ENCODE measurements at places on chromosomes 1 and 21.

- no peaks in the 10 kb centered on the region for H3K4me1 ChIP-seq
- H3K27me3 ChIP-seq = peaks cover 23% of the 10 kb centered on the region
- DNase-seq = no peak
- no peaks in the 10 kb centered on the region for H3K36me3 ChIP-seq
- H3K4me3 ChIP-seq = no peak overlapping the region
- no peak overlapping the region for H3K27ac ChIP-seq
These were observed 108.0 kb upstream of the TRABD2B start for GRCh38 chr1:48105165-48105564.

DNA sequence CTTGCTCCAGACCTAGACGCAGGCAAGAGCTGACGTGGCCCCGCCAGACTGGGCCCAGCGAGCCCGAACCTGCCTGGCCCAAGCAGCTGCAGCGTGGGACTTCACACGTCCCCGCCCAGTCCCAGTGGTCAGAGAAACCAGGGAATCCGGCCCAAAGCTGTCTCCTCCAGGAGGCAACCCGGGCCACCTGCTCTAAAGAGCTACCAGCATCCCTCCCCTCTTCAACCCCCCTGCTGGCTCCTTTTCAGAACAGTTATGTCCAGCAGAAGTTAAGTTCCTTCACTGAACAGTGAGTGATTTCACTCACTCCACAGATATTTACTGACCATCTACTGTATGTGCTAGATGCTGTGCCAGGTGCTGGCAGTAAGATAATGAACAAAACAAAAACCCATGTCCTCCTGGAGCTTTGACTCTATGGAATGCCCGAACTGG is 2.1 kb upstream of the EFNA1 start:
- peaks cover 65% of the 10 kb centered on the region for H3K4me1 ChIP-seq
- H3K27ac ChIP-seq = peak overlapping the region; percentile 95
- H3K4me3 ChIP-seq = no peak overlapping the region
- H3K27me3 ChIP-seq = no peaks in the 10 kb centered on the region
- H3K36me3 ChIP-seq = no peaks in the 10 kb centered on the region

GRCh38 chr1:199678771-199679170 is 348.7 kb upstream of the NR5A2 start:
- no peak for DNase-seq
- H3K36me3 ChIP-seq = no peaks in the 10 kb centered on the region
- peaks cover 9% of the 10 kb centered on the region for H3K27me3 ChIP-seq
- no peaks in the 10 kb centered on the region for H3K4me1 ChIP-seq
- H3K4me3 ChIP-seq = no peak overlapping the region

- H3K27ac ChIP-seq = no peak overlapping the region
- no peak overlapping the region for H3K4me3 ChIP-seq
- peaks cover 17% of the 10 kb centered on the region for H3K4me1 ChIP-seq
- no peaks in the 10 kb centered on the region for H3K27me3 ChIP-seq
- no peaks in the 10 kb centered on the region for H3K36me3 ChIP-seq
- DNase-seq = no peak
These were observed 3.8 kb downstream of the LRRC3 start for GRCh38 chr21:44458971-44459711.

GRCh38 chr1:115880981-115881672 is 40.2 kb upstream of the NHLH2 start:
- no peak overlapping the region for H3K27ac ChIP-seq
- H3K4me1 ChIP-seq = no peaks in the 10 kb centered on the region
- peaks cover 45% of the 10 kb centered on the region for H3K27me3 ChIP-seq
- H3K36me3 ChIP-seq = no peaks in the 10 kb centered on the region
- DNase-seq = no peak
- H3K4me3 ChIP-seq = no peak overlapping the region
